Right ventricle myocardium superior (tissue), 1 donor: ENCODE measurements at places on chromosomes 7 and 10.
A peak's percentile ranks its signal among the peaks of the same experiment; 100 is the strongest.

DNA sequence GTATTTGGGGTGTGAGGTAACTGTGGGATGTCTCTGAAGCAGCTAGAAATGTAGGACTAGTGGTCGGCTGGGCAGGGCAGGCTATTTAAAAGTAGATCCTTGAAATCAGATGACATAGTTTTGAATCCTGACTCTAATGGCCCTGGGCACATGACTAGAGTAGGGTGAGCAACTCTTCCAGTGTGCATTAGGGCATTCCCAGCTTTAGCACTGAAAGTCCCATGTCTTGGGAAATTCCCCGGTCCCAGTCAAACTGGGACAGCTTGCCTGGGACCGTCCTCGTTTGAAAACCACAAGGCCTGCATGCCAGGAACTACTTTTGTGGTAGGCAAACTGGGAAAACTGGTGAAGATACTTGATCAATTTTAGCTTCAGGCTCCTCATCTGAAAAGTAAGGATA lies 255.3 kb downstream of the PTEN start:
- no peak for DNase-seq

DNA sequence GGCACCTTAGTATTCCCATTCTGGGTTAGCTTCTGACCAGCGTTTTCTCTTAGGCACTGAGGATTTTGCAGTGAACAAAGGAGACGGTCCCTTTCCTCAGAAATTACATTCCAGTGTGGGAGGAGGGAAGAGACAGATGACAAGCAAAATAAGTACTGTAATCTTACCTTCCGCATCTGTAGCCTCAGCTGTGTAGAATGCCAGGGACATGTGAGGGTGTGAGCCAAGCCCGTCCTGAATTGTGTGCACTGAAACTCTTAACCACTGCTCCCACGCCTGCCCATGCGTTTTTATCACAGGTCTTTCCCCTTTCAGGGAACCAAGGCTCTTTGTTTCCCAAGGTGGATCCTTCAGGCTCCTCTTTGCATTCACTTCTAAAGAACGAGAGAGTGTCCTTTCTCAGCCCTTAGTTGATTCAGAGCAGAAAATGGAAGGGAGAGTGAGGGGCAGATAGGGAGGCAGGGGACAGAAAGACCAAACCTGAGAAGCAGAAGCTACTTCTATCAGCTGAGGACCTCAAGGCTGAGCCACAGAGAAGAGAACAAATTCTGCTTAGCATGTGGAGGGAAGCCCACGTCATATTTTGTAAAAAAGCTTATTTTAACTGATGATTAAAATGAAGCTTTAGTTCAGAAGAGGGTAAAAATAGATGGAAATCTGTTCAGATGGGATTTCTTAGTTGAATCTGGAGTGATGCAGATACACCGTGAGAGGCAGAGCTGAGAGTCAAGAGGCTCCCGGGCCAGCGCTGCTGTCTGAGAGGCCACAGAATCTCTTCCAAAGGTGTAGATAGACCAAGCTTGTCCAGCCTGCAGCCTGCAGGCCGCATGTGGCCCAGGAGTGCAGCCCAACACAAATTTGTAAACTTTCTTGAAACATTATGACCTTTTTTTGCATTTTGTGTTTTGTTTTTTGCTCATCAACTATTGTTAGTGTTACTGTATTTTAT lies 122.5 kb downstream of the CCNY start:
- no peak for DNase-seq

GRCh38 chr10:71266147-71266917 lies 52.7 kb upstream of the SLC29A3 start:
- DNase-seq, result peak; percentile 74

DNA sequence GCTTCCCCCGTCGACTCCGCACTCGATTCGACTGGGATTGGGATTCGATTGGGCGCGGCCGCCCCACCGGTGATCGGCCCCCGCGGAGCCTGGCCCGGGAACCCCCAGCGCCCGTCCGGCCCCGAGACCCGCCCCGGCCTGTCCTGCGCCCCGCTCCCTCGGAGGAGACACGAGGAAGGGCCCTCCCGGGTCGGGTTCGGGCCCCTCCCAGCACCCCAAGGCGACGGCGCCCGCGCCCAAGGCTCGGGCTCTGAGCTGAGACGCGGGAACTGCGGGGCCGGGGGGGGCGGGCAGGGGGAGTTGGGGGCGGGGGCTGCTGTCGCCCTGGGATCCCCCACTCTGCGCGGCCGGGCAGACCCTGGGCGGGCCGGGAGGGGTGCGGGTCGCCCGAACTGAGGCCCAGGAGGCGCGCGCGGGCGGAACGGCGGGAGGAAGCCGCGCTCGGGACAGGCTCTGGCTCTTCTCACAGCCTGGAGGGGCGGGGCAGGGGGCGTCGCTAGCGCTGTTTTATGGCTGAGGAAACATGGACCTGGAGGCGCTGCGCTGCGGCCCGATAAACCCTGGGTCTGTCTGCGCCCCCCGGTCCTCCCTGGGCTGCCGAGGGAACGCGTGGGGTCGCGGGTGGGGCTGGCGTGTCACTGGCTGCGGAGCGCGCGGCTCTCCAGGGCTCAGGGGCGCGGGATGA lies 1.7 kb upstream of the NKX6-2 start:
- DNase-seq, result no peak

DNA sequence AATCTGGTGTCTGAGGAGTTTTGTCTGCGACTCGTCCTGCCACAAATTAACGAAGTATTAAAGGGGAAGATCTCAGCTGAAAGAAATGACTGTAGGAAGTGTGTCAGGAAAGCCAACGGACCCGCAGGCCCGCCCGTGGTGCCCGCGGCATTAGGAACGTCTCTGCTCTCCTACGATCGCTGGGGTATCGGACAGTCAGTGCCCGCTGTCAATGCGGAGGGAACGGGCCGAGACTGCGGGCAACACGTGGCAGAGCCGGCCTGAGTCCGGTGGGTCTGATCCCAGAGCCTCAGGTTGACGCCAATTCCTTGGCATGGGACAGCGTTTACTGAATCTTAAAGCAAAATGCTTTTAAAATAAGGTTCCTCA lies 128.7 kb downstream of the KBTBD2 start:
- no peak for DNase-seq

- DNase-seq, result no peak
Observed at GRCh38 chr7:157440346-157441022, 103.7 kb downstream of the DNAJB6 start.

DNA sequence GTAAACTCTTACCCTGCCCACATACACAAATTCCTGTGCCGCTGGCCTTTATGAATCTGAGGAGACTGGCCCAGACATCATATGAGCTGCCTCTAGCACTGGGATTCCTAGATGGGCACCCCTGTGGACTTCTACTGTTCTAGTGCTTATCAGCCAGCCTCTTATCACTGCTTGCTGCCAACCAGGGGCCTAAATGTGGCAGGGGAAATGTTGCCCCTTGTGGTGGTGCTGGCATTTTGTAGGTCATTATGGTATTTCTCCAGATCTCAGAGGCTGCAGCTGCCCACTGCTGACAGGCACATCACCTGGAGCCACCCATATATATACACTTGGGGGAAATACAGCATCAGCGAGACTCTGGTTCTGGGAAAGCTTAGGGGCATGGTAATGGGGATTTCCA lies 5.4 kb downstream of the SFR1 start:
- no peak for DNase-seq

- DNase-seq, result peak; percentile 24
Observed at GRCh38 chr7:44541-44896, 147.9 kb upstream of the FAM20C start.

DNA sequence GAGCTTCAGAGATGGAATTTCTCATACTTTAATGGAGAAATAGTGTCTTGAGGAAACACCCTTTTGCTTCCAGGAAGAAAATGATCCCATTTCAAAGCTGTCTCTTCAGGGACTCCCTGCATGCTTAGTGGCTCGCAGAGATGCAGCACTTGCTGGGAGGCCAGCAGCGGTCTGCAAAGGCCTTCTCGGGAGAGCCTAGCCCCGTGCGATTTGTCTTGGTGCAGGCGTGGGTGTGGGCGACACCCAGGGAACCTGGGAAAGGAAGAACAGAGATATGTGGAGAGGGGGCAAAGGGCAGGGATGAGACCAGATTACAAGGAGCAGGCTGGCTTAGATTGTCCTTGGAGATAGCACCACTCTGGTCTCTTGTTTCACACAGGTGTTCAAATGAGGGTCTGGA lies 352.3 kb upstream of the PODXL start:
- DNase-seq, result no peak

GRCh38 chr10:679556-679955 lies 9.9 kb downstream of the DIP2C start:
- DNase-seq, result no peak

DNA sequence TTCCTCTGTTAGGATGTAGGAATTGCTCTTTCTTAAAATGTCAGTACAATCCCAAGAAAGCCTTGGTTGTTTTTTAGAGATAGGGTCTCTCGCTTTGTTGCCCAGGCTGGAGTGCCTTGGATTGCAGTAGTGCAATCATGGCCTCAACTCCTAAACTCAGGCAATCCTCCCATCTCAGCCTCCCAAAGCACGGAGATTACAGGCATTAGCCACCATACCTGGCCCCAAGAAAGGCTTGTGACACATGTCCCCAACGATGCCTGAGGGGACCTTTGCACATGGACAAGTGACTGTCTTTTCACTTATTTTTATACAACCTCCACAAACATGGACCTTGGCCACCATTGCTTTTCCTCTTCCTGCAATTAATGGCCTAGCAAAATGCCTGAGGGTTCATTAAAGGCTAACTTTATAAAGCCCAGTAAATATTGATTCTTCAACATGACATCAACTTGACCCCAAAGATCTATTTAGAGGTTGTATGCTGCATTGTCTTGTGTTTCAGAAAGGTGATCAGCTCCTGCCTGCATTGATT lies 10.0 kb upstream of the SPOCK2 start:
- DNase-seq, result no peak

- DNase-seq, result no peak
Observed at GRCh38 chr7:94145602-94146001, 141.4 kb upstream of the BET1 start.

GRCh38 chr7:71271203-71271602 lies 139.3 kb downstream of the GALNT17 start:
- DNase-seq, result no peak

GRCh38 chr7:36690514-36691187 lies 33.6 kb downstream of the AOAH start:
- DNase-seq, result no peak

DNA sequence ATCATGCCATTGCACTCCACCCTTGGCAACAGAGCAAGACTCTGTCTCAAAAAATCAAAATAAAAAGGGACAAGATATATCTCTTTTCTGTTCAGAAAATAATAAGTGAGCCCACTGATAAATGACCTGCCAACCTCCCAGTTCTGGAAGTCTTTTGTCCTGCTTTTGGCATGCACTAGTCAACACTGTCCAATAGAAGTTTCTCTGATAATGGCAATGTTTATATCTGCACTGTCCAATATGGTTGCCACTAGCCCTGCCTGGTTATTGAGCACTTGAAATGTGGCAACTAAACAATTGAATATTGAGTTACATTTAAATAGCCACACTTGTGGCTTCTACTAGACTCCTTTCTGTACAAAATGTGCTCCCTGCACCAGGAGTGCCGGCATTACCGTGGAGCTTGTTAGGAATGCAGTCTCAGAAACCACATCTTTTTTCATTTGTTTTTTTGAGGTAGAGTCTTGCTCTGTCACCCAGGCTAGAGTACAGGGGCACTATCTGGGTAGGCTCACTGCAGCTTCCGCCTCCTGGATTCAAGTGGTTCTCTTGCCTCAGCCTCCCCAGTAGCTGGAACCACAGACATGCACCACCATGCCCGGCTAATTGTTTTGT lies 229.7 kb downstream of the CACNB2 start:
- no peak for DNase-seq

GRCh38 chr7:133299676-133300075 lies 46.8 kb downstream of the EXOC4 start:
- DNase-seq, result no peak

DNA sequence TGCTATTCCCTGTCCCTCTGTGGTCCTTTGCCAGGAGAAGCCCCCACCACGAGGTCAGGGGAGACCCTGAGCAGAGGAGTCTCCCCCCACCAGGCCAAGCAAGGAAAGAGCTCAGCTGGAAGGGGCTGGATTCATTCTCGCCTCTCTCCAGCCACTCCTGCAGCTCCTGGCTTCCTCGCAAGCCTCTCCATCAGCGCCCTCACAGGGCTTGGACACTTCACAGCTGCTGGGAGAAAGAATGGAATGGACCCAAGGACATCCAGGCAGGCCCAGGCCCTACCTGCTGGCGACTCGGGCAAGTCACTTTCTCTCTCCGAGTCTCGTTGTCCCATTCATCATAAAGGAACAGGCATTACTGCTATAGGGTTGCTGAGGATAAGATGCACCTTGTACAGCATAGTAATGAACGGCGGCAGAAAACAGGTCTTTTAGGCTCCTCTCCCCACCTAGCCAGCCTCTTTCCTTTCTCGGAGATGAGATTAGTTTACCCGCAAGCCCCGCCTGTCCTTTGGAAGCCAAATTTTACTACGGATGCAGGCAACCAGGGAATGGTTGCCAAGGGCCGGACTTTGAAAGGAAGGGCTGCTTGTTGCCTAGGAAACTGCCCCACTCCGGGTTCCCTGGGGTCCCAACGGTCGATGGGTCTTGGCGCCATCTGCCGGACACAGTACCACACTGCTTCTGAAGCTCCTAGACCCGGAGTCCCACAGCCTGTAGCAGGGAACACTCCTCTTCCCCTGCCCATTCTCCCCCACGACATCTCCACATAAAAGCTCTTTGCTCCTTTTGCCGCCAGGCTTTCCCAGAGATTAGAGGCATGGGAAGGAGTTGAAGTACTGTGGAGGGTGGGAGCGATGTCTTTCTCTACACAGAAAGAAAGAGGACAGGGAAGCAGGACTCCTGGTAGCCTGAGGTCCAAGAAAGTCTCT lies 22.3 kb downstream of the IMPDH1 start:
- DNase-seq, result peak; percentile 89

GRCh38 chr7:7017707-7018280 lies 164.6 kb upstream of the C1GALT1 start:
- no peak for DNase-seq

DNA sequence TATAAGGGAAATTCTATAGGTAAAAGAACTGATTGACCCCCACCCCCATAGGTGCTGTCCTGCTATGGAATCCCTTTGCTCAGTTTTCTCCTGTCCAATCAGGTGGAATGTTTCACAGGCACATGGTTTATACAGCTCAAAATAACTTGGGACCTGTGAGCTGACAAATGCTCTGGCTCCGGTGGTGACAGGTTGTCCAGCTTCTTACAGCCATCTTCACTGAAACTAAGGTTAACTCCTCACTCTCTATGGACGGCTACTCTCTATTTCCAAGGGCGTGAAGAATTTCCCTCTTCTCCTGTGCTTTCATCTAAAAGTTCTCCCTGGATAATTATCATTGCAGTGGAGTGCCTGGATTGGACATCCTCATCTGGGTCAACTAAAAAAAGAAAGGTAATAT lies at the start of gene MYPN:
Gene MYPN (plus strand): TSS at position 158 of the 400 bp plus-strand sequence. CDS start 11,951 bp downstream, outside the sequence.
- DNase-seq, result no peak

DNA sequence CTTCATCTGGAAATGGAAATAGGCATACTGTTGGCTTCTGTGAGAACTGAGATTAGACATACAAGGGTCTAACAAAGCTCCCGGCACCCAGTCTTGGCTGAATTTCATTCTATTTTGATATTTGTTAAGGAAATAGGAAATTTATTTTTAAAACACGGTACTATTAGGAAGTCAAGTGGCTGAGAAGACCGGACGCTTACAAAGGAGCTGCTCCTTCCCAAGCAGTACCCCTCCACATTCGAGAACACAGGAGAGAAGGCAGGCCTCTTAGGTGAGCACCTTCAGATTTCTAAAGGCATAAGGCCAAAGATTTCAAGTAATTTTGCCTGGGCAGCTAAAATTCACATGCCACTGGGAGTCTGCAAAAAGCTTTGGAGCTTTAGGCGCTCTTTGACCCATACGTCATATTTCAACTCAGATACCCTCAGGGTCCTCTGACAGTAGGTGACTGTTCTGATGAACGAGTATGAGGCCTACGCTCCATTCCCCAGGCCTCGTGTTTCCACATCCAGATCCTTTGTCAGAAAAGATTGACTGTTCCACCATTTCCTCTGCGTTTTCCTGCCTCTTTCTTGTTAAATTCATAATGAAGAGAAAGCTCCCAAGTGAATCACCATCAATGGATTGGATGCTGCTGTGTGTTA lies 17.3 kb downstream of the TRIL start:
- DNase-seq, result no peak
